ENCODE measurements at places on chromosomes 12 and 14. TPM values are rescaled to one million over a fixed set of nuclear protein-coding genes. Genes with fewer than 3 reads are reported as not detected.

The NXPH4 gene
- 1.0 TPM for polyA plus RNA-seq

The CABP1 gene
- polyA plus RNA-seq, result 0.27 TPM

The SNX6 gene
- polyA plus RNA-seq, result 120 TPM

The CCDC175 gene
- polyA plus RNA-seq, result not detected

The RIPK3 gene
- polyA plus RNA-seq, result 0.09 TPM

The PIWIL1 gene
- polyA plus RNA-seq, result not detected

The WIF1 gene
- not detected for polyA plus RNA-seq

The TNS2 gene
- polyA plus RNA-seq, result 23.1 TPM

The PRH2 gene
- not detected for polyA plus RNA-seq

The NID2 gene
- polyA plus RNA-seq, result 413 TPM

The OR6C65 gene
- not detected for polyA plus RNA-seq

The GDF3 gene
- polyA plus RNA-seq, result not detected

The RNFT2 gene
- polyA plus RNA-seq, result 2.1 TPM

The RERGL gene
- polyA plus RNA-seq, result not detected

The PRIMA1 gene
- not detected for polyA plus RNA-seq

The RNU4-1 gene
- polyA plus RNA-seq, result not detected

The SLC38A4 gene
- polyA plus RNA-seq, result 7.5 TPM

The TAS2R7 gene
- polyA plus RNA-seq, result not detected

The GPR132 gene
- 0.14 TPM for polyA plus RNA-seq

The KRT8 gene
- 22.1 TPM for polyA plus RNA-seq

Data from AG04450 (cell line).